ENCODE measurements at places on chromosomes 7 and 10.

GRCh38 chr10:12873172-12873571 lies 128.3 kb downstream of the CCDC3 start:
- no peak for DNase-seq

DNA sequence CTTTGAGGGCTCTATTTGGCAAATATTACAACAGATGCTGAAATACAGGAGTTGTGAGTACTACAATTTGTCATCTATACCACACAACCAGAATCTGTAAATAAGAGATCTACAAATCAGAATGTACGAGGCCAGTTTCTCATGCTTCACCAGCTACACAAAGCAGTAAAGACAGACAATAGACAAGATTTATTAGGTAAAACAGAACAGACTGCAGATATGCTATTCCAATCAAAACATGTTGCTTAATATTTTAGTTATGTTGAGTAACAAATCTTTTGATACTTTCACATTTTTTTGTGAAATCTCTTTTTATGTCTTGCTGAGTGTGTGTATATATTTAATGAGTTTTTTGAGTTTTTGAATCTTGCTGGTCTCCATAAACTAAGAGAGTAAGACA lies 109.1 kb downstream of the CHCHD3 start:
- DNase-seq: no peak

- no peak for DNase-seq
Measured at GRCh38 chr10:48804740-48805182, 120.1 kb downstream of the WDFY4 start.

DNA sequence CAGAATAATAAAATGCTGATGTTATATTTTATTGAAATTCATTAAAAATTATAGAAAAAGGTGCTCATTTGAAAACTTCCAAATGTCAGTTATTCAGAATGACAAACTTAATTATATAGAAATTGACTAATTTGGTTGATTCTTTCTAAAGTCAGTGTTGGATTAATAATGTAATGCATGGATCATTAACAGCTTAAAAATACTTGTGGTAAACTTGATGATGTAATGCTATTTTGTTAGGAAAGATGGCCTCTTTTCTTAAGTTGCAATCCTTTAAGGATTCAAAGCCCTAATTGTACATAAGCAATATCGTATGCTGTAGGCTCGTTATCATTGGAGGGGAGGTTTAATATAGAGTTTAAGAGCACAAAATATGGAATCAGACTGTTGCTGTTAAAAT lies 141.2 kb downstream of the ZEB1 start:
- no peak for DNase-seq

- DNase-seq: no peak
Measured at GRCh38 chr7:37054624-37055241, 330.4 kb upstream of the AOAH start.

GRCh38 chr10:78745441-78745840 lies 323.3 kb upstream of the ZMIZ1 start:
- no peak for DNase-seq

- DNase-seq: no peak
Measured at GRCh38 chr10:86757113-86757972, 924 bp downstream of the BMPR1A start.

- DNase-seq: no peak
Measured at GRCh38 chr7:92612501-92612900, 22.3 kb upstream of the FAM133B start.

DNA sequence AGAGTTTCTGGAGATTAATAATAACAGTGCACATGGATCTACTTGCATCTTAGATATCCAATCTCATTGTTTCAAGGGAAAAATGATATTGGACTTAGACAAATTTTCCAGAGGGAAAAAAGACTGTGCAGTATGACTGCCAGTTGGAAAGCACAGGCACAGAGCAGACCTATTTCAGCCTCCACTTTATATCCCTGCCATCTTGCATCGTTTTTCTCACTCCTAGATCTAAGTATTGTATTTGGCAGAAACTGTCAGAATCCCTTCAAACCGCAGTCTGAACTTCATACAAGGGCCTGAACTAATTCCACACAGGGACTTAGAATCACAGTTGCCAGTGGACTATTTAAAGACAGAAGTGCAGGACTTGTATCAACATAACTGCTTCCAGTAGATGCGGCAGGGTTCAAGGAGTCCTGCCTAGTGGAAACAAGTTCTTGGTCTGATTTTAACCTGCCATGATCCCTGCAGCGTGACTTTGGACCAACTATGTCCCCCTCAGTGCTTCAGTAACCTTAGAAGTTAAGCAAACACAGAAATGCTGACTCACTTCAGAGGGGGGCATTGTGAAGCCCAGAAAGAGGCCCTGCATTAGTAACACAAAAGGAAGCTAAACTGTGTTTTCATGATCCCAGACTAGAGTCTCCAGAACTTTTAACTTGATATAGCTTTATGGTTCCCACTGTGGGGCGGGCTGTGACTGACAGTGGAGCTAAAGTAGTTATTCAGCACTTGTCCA lies 95.7 kb upstream of the PALS2 start:
- peak; percentile 10 for DNase-seq

DNA sequence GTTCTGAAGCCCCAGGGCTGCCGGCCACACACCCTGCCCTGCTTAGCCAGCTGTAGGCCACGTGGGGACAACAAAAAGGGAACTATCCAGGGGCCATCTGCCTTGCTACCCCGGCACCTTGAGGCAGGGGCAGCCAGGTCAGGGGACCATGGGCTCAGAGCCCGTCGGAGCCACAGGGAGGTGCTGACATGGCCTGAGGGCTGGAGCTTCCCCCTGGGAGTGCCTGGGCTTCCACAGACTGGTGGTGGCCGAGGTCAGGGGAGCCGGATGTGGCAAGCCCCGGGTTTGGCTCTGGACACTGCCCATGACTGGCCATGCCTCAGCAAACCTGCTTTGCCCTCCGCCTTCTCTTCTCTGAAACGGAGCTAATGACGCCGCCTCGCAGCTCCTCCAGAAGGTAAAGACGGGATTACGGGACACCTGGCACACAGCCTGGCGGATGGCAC lies 178.5 kb downstream of the EBF3 start:
- no peak for DNase-seq

- DNase-seq: no peak
Measured at GRCh38 chr7:140521421-140521820, 42.1 kb upstream of the MKRN1 start.

GRCh38 chr7:106623853-106624252 lies 37.1 kb downstream of the CCDC71L start:
- DNase-seq: no peak

DNA sequence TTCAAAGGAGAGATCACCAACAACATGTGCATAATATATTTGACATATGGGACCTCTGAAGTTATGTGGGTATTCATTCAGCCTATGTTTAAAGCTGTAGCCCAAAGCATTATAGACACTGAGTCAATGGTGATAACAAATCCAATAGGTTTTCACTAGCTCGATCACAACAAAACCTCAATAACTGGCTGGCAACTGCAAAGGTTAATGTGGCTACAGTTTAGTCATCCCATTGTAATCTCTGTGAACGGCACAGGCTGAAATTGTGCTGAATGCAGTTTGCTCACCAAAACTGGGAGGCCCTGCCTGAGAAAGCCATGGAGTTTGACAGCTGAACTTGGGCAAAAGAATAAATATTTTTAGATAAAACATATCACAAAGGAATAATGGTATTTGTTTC lies 152.4 kb upstream of the ADO start:
- no peak for DNase-seq

DNA sequence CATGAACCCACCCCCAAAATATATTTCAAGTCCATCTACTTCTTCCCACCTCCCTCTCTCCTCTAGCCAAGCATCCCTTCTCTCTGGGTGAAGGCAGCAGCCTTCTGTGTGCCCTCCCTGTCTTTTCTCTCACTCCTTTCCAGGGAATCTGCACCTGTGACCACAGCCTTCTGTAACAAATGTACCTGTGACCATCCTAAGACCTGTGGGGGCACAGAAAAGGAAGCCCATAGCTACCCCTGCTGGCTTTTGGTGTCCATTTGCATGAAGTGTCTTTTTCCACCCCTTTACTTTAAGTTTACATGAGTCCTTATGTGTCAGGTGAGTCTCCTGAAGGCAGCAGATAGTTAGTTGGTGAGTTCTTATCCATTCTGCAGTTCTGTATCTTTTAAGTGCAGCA lies 2.0 kb upstream of the TBXAS1 start:
- DNase-seq: no peak

DNA sequence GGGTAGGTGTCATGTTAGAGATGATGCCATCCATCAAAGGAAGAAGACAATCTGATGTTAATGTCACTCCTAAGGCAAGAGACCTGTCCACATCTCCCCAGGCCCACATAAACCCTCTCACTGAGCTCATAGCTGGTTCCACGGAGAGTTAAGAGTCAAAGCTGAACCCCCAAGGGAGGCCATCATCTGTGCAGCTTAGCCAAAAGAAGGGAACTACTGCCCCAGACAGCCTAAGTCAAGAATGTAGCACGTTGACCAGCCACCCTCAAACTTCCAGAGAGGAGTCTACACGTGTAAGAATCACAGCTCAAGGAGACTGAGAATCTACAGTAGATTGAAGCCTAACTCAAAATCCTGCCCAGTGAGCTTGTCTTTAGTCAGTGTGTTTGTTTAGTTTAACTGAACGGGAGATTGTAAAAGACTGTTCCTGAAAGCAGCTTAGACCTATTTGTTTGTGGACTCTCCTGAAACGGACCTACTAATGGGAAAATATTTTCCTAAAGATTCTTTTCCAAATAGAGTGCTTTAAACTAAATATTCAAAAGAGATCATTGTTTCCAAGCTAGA lies 192.7 kb upstream of the NFE2L3 start:
- DNase-seq: no peak

DNA sequence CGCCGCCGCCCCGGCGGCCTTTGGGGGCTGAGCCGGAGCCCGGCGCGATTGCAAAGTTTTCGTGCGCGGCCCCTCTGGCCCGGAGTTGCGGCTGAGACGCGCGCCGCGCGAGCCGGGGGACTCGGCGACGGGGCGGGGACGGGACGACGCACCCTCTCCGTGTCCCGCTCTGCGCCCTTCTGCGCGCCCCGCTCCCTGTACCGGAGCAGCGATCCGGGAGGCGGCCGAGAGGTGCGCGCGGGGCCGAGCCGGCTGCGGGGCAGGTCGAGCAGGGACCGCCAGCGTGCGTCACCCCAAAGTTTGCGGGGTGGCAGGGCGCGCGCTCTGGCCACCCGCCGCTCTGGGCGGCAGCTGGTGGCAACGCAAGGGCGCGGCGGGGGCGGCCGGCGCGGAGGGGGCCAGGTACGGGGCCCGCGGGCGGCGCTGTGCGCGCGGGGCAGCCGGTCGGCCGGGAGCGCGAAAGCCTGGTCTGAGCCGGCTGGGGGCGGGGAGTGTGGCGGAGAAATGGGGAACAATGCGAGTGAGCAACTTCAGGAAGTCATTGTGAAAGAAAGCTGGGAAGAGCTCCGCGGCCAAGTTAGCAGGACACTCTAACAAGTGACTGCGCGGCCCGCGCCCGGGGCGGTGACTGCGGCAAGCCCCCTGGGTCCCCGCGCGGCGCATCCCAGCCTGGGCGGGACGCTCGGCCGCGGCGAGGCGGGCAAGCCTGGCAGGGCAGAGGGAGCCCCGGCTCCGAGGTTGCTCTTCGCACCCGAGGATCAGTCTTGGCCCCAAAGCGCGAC lies at the start of gene IKZF1:
Gene IKZF1, plus strand, starts transcription at position 588 of the 782 bp plus-strand sequence. CDS start 14,346 bp downstream, outside the sequence.
- no peak for DNase-seq

GRCh38 chr7:82244947-82245517 lies 198.5 kb downstream of the CACNA2D1 start:
- peak; percentile 74 for DNase-seq

GRCh38 chr7:233249-234035 lies 41.1 kb downstream of the FAM20C start:
- no peak for DNase-seq

DNA sequence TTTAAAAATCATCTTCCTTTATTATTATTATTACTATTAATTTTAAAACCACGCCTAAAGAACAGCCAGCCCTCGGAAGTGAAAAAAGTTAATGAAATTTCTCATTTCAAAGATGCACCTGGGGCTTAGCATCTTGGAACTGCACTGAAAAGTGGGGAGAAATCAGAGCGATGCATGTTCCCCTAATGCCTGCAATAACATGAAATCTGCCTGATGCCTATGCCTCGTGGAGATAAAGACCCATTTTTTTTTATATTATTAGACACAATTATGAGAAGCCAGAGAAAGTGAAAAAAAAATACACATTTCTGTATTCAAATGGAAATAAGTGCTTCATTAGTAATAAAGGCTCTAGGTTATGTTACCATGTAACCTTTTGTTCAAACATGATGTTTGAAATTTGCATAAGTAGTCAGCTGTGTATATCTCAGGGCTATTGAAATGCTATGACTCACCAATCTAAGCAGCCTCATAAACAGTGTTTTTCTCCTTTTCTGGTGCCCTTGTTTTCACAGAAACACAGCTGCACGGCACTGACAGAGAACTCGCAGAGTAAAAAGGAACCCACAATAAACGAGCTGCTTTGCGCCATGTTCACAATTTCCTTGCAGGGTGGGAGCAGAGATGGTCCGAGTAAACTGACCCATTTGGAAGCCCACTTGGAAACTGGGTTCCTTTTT lies 175.8 kb upstream of the PRKCQ start:
- no peak for DNase-seq

- DNase-seq: no peak
Measured at GRCh38 chr10:74977913-74978847, 133.3 kb upstream of the SAMD8 start.
